Stomach (tissue), 19 donors: ENCODE measurements at places on chromosomes 1 and 21. TPM values are rescaled to one million over a fixed set of nuclear protein-coding genes. Genes with fewer than 3 reads are reported as not detected.

SYT6 gene
- not detected for total RNA-seq

KANK4 gene
- 2.5 TPM for total RNA-seq

ITLN2 gene
- total RNA-seq = 4.2 TPM

CLSTN1 gene
- total RNA-seq = 156 TPM

C4BPB gene
- 6.2 TPM for total RNA-seq

ATP1A4 gene
- total RNA-seq = not detected

CYP4Z1 gene
- 8.9 TPM for total RNA-seq

CD244 gene
- total RNA-seq = not detected

ALX3 gene
- total RNA-seq = not detected

MASP2 gene
- not detected for total RNA-seq

SLC25A24 gene
- total RNA-seq = 76.9 TPM
